Foreskin keratinocyte (primary cell): ENCODE measurements at places on chromosomes 7 and 10. TPM values are rescaled to one million over a fixed set of nuclear protein-coding genes. Genes with fewer than 3 reads are reported as not detected.
A peak's percentile ranks its signal among the peaks of the same experiment; 100 is the strongest.

CYP3A7 gene
- total RNA-seq: not detected in 2 replicates

HOXA3 gene
- total RNA-seq: 1.2 and 2.1 TPM in 2 replicates

PNLIP gene
- not detected in 2 replicates for total RNA-seq

PNLIPRP3 gene
- 13.4 and 23.5 TPM in 2 replicates for total RNA-seq

PNLIPRP2 gene
- not detected in 2 replicates for total RNA-seq

ENTPD7 gene
- total RNA-seq: 11.8 and 13.3 TPM in 2 replicates

SPDYE2 gene
- not detected in 2 replicates for total RNA-seq

H2BK1 gene
- total RNA-seq: not detected in 2 replicates

UCMA gene
- total RNA-seq: not detected in 2 replicates

RHOBTB1 gene
- 3.4 and 3.7 TPM in 2 replicates for total RNA-seq

AVPI1 gene
- total RNA-seq: 19.7 and 22.7 TPM in 2 replicates

ARHGAP12 gene
- 25.9 and 28.0 TPM in 2 replicates for total RNA-seq

HOGA1 gene
- total RNA-seq: 0.48 and 0.56 TPM in 2 replicates

KIF5B gene
- 128 and 129 TPM in 2 replicates for total RNA-seq

ACTR3C gene
- 2.8 and 2.9 TPM in 2 replicates for total RNA-seq

HELLS gene
- total RNA-seq: 64.9 and 75.3 TPM in 2 replicates

- no peak for DNase-seq
Measured at GRCh38 chr7:16210171-16210570, 211.2 kb downstream of the CRPPA start.

DNA sequence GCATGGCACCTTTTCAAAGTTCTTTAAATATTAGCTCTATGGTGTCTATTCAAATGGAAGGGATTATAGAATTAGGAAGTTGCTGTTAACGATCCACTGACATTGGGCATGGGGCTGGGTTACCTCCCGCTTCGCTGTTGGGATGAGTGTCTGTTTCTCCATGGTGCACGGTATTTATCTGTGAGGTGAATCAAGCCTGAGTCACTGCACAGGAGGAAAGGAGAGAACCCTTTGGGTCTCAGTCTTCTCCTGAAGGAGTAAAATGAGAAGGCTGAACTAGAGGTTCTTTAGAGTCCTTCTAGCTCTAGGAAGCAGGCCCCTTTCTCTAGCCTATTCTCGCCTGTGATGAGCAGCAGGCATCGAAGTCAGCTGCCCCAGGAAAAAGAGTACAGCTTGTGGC lies 7.3 kb downstream of the JCAD start:
- no peak for DNase-seq

- DNase-seq: no peak
Measured at GRCh38 chr7:33504266-33504665, 374.9 kb downstream of the BBS9 start.

DNA sequence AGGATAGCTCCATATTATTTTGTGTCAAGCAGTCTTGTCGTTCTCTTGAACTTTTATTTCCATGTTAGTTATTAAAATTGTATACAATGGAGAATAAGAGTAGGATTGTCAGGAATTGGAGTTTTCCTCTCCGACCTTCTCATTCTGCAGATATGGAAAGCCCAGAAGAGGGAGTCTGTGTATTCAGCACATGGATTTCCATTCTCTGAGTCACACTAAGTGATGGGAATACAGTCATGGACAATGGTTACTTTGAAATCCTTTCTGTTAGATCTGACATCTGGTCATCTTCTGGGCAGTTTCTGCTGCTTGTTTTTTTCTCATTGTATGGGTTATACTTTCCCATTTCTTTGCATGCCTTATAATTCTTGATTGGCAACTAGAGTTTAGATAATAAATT lies 5.0 kb upstream of the TASOR2 start:
- peak; percentile 23 for DNase-seq

GRCh38 chr7:67821116-67821515 lies 824.5 kb downstream of the TYW1 start:
- DNase-seq: peak; percentile 69

DNA sequence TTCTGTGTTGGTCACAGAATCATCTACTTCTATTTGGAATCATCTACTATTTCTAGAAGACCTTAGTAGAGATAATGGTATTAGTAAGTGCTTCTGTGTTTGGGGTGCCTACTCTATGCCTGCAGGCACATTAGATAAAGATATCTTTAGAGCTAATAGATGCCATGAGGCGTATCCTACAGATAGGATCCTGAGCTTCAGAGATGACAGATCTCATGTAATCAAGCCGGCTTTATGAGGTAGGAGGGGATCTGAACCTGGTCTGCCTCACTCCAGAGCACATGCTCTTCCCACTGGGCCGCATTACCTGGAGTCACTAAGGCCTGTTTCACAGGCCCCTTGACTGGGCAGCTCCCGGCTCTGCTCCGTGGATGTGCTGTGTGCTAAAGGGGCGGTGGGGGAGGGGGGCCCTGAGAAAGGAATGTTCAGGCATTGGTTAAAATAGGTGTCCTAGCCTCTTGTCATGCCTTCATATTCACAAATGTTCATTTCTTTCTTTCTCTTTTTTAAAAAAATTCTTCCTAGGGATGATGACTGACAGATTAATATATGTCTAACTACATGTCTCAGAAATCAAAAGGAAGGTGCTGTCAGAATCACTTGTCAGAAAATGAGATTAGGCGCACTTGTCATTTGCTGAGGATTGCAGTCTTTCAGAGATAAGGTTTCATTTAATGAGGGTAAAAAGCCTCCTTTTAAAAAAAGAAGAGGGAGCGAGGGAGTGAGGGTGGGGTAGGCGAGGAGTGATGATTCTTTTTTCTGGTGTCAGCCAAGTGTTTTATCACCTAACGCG lies 458.0 kb upstream of the GALNT17 start:
- DNase-seq: no peak

- DNase-seq: no peak
Measured at GRCh38 chr10:15262036-15262713, 93.7 kb upstream of the NMT2 start.

- no peak for DNase-seq
Measured at GRCh38 chr10:117255835-117256460, 15.0 kb downstream of the SLC18A2 start.

DNA sequence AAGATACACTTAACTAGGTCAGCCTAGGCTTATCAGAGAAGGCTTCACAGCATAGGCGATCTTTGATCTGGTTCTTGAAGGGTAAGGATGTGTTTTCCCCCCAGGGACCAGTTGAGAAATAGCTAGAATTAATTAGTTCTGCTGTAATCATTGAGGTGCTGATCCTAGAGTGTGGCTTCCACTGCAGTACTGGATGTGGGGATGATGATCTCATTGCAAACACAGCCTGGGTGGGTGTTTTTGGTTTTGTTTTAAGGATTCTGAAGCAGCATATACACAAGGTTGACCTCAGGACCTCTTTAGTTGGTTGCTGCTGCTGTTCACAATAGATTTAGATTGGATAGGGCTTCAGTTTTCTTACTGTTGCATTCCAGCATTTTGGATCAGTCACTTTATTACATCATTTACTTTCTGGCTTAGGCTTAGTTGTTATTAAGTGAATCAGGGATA lies 159.7 kb downstream of the AUTS2 start:
- no peak for DNase-seq

GRCh38 chr10:93420091-93420490 lies 62.0 kb downstream of the MYOF start:
- no peak for DNase-seq

- DNase-seq: no peak
Measured at GRCh38 chr7:131424219-131424822, 96.6 kb downstream of the MKLN1 start.

GRCh38 chr7:142964502-142965246 lies 2.5 kb upstream of the KEL start:
- no peak for DNase-seq

DNA sequence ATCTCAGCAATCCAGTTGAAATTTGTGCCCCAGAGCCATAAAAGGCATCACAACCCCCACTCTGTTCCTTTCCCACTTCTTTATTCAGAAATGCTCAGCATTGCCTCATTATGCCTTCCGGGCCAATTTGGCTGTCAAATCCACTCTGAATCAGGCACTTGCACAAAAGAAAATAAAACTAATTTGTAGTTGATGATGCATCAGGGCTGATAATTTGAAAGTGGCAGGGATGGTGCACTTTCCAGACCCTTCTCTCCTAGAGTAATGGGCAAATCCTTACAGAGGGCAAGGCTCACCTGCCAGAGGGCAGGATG lies 147.9 kb upstream of the PDE1C start:
- no peak for DNase-seq

DNA sequence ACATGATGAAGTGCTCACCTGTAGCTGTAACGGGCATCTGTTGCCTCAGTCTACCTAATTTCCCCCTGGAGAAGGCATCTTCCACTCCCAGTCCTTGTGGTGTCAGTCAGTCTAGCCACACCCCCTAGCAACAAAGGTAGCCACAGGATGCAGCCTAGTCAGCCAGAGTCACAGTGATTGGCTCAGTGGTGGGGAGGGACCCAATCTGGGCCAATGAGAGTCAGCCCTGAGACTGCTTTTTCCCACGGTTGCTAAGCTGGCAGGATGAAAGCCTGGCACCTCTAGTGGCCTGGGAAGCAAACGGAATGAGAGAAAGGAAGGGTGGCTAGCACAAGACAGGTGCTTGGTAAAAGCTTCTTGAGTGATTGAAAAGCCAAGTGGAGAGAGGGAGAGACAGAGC lies 118.6 kb downstream of the SH3PXD2A start:
- DNase-seq: peak; percentile 84

- no peak for DNase-seq
Measured at GRCh38 chr10:131585761-131586160, 274.2 kb upstream of the TCERG1L start.

- no peak for DNase-seq
Measured at GRCh38 chr7:90119178-90119971, 34.9 kb upstream of the STEAP1 start.

GRCh38 chr7:47100817-47101435 lies 481.0 kb downstream of the TNS3 start:
- DNase-seq: no peak

GRCh38 chr7:100372256-100372655 lies 1.0 kb upstream of the PILRA start:
- no peak for DNase-seq

DNA sequence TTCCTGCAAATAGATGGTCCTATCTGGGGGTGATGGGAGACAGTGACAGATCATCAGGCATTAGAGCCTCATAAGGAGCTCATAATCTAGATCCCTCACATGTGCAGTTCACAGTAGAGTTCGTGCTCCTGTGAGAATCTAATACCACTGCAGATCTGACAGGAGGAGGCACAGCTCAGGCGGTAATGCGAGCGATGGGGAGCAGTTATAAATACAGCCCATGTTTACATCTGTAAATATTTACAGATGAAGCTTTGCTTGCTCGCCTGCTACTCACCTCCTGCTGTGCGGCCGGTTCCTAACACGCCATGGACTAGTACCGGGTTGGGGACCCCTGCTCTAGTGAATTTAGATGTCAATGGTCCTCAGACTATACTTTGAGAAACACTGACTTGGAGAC lies 17.0 kb upstream of the CDCA7L start:
- no peak for DNase-seq

DNA sequence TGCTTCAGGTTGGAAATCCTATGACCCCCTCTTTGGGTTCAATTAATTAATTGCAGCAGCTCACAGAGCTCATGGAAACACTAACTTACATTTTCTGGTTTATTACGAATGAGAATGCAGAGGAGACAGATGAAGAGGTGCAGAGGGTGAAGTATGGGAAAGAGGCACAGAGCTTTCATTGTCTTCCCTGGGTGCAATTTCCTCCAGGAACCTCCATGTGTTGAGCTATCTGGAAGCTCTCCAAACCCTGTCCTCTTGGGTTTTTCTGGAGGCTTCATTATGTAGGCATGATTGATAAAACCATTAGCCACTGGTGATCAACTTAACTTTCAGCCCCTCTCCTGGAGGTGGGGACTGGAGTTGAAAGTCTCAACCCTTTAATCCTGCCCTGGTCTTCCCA lies 133.0 kb upstream of the AUTS2 start:
- no peak for DNase-seq

GRCh38 chr10:78381107-78381506 lies 347.4 kb downstream of the RPS24 start:
- DNase-seq: no peak

GRCh38 chr7:140144821-140145220 lies 32.0 kb downstream of the KDM7A start:
- DNase-seq: peak; percentile 2

GRCh38 chr10:2909921-2910320 lies 157.4 kb upstream of the PFKP start:
- DNase-seq: no peak

- DNase-seq: no peak
Measured at GRCh38 chr10:118276204-118276603, 65.9 kb downstream of the FAM204A start.

- no peak for DNase-seq
Measured at GRCh38 chr10:67735430-67735829, 39.4 kb upstream of the CTNNA3 start.
